Muscle of back (tissue), 13 donors: ENCODE measurements at places on chromosomes 16 and 17. TPM values are rescaled to one million over a fixed set of nuclear protein-coding genes. Genes with fewer than 3 reads are reported as not detected.
A peak's percentile ranks its signal among the peaks of the same experiment; 100 is the strongest.

DNA sequence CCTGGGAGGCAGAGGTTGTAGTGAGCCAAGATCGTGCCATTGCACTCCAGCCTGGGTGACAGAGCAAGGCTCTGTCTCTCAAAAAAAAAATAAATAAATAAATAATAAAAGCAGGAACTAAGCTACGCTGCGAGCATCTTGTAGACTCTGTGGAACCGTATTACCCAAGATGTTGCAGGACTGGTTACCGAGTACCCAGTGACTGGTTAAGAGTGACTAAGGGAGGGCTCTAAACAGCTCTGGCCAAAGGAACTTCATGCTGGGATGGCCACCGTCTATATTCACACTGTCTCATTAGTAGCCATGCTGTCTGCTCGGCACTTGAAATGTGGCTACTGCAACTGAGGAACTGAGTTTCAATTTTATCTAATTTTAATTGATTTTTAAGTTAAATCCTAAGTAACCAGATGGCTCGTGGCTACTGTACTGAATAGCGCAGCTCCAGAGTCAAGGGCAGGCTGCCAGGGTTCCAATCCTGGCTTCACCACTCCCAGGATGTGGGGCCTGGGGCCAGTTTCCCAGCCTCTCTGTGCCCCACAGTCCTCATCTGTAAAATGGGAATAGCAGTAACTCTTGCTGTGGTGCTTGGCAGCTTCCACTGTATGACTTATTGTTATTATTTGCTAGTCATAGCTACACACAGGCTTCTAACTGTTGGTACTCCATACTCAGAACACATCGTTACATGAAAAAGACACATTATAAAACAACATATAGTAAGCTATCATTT is 3.0 kb downstream of the NTAN1 start:
- no peak for DNase-seq

The ACSM3 gene
- 3.2 TPM for polyA plus RNA-seq

GRCh38 chr17:20121359-20122253 is 112.4 kb downstream of the SPECC1 start:
- peak; percentile 46 for DNase-seq

GRCh38 chr17:63116228-63116627 is 150.2 kb downstream of the TANC2 start:
- DNase-seq: no peak

GRCh38 chr17:11363565-11364117 is 122.6 kb downstream of the SHISA6 start:
- DNase-seq: no peak

GRCh38 chr17:76672270-76672851 is 28.8 kb upstream of the ST6GALNAC1 start:
- DNase-seq: no peak

The DNAAF8 gene
- polyA plus RNA-seq: 0.61 TPM

The SEZ6L2 gene
- 1.7 TPM for polyA plus RNA-seq

- DNase-seq: no peak
Observed at GRCh38 chr17:77273397-77274085, 132.8 kb downstream of the SEC14L1 start.

The ASGR2 gene
- 0.17 TPM for polyA plus RNA-seq

The CCL17 gene
- not detected for polyA plus RNA-seq

DNA sequence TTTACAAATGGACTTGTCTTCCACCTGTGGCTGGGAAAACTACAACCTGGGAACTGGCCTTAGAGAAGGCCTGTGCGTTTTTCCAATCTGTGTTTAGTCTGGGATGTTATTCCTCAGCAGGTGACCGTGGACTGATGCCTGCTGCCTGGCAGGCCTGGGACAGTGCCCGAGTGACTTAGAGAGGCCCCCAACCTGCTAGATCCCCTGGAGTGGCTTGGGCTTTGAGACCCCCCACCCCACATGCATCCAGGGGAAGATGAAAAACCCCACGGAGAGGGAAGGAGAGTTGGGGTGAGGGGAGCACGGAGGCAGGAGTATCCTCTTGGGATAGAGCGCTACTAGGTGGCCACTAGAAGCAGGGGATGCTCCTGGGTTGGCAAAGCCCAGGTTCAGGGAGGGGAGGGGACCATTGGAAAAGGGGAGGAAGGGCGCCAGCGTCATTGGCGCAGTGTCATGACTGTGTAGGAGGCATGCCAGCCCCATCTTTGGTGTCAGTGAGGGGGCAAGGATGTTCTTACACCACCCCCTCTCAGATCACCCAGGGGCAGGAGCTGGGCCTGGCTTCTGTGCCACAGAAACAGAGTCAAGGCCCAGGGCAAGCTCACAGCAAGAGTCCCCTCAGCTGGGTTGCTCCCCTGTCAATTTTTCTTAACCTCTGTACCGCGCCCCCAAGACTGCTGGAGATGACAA is 54.1 kb downstream of the MEAK7 start:
- DNase-seq: no peak

The NPW gene
- polyA plus RNA-seq: 4.1 TPM

DNA sequence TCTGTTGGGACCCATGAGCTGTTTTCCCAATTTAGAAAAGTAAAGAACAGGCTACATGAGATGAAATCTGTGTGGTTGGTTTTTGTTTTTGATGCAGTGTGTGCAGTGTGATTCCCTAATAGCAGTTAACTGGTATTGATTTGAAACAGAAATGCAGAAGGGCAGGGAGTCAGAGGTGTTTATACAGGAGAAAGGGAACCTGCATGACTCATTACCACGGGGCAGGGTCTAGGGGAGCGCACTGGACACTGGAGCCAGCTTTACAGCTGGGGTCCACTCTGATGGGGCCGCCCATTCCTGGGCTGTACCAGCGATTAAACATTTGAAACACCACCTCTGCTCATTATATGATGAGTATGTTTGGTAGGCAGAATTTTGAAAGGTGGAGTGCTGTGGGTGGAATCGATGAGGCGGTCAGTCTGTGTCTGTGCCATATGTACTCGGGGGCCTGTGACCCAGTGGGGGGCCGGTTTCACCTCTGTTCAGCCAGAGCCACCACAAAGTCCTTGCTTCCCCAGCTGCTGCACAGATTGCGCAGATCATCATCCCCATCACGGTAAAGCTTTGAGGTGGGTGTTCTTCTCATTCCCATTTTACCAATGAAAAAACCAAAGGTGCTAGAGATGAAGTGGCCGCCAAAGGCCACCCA is 142.5 kb downstream of the CMIP start:
- DNase-seq: no peak

The GNGT2 gene
- polyA plus RNA-seq: 1.2 TPM

DNA sequence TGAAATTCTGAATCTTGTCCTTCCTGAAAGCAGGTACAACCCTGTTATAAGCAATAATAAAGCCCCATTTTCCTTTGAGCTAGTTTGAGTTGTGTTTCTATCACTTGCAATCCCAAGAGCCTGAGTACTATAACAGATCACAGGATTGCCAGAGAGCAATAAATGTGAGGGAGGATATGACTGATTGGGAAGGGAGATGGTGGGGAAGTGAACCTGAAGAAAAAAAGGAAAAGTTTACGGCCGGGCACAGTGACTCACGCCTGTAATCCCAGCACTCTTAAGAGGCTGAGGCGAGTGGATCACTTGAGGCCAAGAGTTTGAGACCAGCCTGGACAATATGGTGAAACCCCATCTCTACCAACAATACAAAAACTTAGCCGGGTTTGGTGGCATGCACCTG is 80.4 kb downstream of the COX10 start:
- DNase-seq: no peak

DNA sequence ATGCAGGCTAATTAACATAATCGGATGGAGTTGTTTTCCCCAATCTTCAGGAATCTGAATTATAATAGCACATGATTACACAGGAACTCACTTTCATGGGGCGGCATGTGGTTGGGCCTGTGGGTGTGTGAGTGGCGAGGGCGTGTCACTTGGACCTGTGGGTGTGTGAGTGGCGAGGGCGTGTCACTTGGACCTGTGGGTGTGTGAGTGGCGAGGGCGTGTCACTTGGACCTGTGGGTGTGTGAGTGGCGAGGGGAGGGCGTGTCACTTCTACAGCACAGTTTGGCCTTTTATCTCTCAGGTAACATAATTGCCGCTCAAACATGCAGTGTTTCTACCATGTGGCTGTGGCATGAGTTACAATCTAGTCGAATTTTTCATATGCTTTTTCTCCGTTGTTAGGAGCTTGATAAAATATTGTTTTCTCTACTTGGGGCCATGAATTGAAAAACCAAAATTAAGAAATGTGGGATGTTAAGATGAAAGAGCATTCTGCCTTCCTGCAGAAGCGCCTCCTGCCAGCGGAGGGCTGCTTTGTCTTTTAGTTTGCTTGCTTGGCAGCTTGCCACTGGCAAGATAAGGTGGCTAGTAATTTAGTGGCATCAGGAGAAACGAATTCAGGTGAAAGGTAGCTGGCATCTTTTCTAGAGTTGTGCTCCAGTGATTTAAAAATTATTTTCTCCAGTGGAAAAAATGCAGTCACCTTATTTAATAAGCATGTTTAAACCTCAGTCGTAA is 36.2 kb downstream of the USP10 start:
- no peak for DNase-seq

- DNase-seq: no peak
Observed at GRCh38 chr17:78781104-78781892, 775 bp downstream of the CYTH1 start.

- DNase-seq: no peak
Observed at GRCh38 chr17:48555258-48556228, 10.6 kb upstream of the HOXB2 start.

DNA sequence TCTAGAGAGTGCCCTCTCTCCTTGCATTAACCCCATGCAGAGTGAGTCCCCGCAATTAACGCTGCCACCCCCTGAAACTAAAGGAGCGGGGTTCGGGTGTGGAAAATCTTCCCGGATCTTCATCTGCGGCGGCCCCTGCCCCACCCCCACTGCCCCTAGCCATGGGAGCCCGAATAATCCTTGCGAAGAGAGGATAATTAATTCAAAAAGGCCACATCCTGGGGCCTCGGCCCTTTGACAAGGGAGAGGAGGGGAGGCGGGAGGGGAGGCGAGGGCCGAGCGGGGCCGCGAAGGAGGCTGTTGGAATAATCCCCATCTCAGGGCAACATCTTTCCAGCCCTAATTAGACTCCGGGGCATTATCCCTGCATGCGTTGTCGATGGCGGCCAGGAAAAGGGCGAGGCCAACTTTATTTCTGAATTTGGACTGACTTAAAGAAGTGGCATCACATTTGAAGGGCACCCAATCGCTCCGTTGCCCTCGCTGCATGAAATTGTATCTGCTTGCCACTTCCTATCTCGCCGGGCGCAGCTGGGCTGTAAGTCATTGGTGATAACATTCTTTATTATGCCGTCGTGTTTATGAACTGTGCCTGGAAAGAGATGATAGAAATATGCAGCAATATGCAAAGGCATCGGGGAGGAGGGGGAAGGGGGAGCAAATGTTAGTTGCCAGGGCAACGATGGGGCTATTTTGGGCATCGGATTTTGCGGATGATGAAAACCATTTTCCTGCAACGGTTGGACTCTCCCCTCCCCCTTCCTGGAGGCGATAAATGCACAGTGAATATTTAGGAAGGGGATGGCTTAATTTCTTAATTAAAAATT is 387.1 kb upstream of the TNRC6C start:
- peak; percentile 65 for DNase-seq

GRCh38 chr16:9860876-9861275 is 321.4 kb downstream of the GRIN2A start:
- no peak for DNase-seq

- DNase-seq: no peak
Observed at GRCh38 chr17:76119409-76120371, 16.1 kb upstream of the EXOC7 start.

DNA sequence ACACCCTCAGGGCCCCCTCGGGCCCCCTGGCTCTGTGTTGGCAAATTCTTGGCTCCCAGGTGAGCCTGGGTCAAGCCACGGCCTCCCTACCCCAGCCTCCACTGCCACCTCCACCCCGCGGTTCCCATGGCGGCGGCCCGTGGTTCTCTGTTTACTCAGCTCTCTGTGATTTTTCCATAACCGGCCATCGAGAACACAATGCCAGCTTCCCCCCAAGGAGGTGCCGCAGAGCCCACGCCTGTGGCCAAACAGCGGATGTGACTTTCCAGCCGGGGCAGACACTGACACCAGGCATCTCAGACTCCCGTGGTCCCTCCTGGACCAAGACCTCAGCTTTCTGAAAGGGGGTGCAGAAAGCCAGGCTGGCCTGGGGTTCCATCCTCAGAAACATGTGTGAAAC is 21.6 kb upstream of the ATP2A3 start:
- DNase-seq: no peak

The ZNF423 gene
- 23.2 TPM for polyA plus RNA-seq

- no peak for DNase-seq
Observed at GRCh38 chr16:4675864-4676786, 17.2 kb upstream of the NUDT16L1 start.

GRCh38 chr16:69236319-69236718 is 49.4 kb downstream of the SNTB2 start:
- no peak for DNase-seq

- no peak for DNase-seq
Observed at GRCh38 chr16:56357765-56358322, 67.5 kb downstream of the AMFR start.

The JUP gene
- 39.3 TPM for polyA plus RNA-seq

DNA sequence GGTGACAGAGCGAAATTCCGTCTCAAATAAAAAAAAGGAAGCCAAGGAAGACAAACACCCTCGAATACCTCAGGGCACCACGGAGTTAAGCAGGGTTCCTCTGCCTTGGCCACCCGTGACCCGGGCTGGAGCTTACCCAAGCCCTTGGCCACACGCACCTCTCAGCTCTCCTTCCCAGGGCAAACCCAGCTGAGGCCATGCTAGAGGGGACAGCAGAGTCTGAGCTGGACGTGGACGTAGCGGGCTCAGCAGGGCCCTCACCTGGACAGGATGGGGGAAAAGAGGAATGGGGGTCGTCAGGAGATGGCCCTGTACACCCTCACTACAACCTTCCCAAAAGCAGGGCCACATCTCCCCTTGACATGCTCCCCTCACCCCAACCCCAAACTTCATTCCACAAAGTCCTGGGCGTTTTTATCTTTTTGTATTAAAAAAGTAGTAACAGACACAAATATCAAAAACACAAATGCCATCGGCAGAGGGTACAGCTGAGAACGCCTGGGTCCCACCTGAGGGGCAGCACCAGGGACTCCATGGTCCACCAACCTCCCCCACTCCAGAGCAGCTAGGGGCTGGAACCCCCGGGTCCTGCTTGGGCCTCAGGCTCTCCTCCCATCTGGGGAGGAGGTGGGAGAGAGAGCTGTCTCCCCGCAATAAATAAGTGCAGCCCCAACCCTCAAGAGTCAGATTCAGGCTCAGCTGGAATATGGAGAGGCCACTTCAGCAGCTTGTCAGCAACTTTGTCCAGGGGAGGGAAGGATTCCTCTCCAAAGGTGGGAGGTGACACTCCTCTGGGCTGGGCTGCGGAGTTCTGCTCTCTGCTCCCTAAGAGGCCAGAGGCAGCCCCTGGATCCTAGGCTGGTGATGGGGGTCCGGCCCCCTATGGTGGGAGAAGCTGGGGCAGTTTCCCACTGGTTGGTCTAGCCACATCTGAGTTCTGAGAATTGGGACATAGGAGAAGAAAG is 11.9 kb downstream of the PER1 start:
- no peak for DNase-seq

The HSD11B2 gene
- polyA plus RNA-seq: 8.3 TPM

DNA sequence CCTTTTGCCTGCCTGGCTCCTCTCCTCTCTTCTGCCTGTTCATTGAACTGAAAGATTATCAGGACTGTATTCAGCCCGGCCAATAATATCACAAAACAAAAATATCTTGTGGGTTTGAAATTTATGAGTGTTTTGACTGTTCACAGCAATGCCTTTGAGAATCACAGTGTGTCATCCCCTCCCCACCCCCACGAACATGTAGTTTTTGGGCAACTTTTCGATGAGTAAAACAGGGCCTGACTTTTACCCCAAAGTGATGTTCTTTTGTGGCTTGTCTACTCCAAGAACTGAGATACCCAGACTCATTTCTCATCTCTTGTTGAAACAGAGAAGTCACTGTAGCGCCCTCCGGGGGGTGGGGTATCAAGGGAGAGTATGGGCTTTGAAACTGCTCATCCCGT is 675.7 kb downstream of the WWOX start:
- DNase-seq: no peak

The ZMYND15 gene
- 0.52 TPM for polyA plus RNA-seq

The FBXW10B gene
- 0.67 TPM for polyA plus RNA-seq

The NUPR1 gene
- polyA plus RNA-seq: 26.4 TPM
